WTC11 (cell line): ENCODE measurements at places on chromosomes 4 and X. TPM values are rescaled to one million over a fixed set of nuclear protein-coding genes. Genes with fewer than 3 reads are reported as not detected.

DNA sequence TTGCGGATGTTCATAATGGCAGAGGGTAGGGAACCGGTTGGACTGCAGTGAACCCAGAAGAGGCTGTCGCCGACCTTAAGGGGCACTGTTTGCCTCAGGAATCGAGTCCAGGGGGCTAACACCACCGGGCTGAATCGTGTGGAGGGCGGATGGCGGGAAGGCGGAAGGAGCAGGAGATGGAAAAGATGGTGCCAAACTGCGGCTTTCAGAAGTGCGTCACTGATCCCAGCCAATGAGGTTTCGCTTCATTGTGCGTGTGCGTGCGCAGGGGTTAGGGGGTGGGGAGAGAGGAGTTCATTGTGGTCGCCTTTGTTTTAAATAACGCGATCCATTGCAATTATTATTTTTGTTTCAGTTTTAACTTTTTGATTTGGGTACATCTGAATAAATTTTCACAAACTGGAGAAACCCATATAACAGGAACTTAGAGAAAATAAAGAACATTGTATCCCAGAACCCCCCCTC, at the start of gene NAA11:
Gene NAA11, minus strand, starts transcription at position 198 of the 465 bp plus-strand sequence. Its CDS starts 184 bp downstream, at position 14.
- no peak for DNase-seq

- no peak for DNase-seq
Measured at GRCh38 chr4:17477774-17478472, 34.0 kb downstream of the QDPR start.

- DNase-seq, result no peak
Measured at GRCh38 chr4:130034876-130035275, 938.9 kb downstream of the C4orf33 start.

GRCh38 chr4:120703908-120704307, 218.6 kb downstream of the PRDM5 start:
- DNase-seq, result no peak

DNA sequence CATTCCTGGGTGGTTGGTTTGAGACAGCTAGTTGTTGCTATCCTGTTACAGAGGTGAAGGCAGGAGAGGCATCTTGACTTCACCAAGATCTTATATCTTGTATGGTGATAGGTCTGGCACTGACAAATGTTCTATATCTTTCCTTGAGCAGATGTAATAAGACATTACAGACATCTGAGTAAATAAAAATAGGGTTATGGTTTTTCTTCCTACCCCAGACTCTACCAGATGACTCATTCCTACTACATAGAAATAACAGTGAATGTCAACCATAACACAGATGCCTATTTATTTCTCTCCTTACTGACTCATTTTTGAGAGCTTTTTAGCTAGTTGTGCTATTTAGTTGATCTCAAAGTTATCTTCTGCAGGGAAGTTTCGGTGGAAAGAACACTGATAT, 21.9 kb downstream of the HNRNPH2 start:
- DNase-seq, result no peak

GRCh38 chrX:45771560-45772340, 571.1 kb upstream of the DIPK2B start:
- DNase-seq, result no peak

DNA sequence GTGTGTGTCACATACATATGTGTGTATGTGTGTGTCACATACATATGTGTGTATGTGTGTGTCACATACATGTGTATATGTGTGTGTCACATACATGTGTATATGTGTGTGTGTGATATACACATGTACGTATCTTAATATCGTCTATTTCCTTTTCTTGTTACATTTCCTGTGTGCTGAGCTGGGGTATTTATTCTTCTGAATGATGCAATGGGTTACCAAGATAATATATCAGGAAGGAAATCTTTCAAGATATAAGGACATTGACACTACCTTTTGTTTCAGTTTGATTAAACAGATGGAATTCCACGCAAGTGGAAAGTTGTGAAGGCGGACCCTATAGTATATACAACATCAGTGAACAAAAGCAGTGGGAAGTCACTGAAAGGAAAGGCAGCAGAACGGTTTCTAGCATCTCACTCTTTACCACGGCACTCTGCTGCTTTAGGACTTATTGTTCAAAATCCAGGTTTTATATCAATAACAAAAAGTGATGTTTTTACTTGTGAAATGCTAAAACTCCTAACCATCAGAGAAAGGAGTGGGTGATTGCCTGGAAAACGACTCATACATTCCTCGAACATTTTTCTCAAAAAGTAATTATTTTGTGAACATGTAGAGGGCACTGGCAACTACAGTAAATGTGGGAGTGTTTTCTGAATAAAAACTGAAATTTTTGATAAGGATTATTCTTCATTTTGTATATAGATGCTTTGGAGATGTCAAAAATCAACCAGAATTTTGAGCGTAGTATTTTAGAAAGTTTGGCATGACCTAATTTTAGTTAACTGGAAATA, 43.1 kb upstream of the IL21 start:
- DNase-seq, result no peak

DNA sequence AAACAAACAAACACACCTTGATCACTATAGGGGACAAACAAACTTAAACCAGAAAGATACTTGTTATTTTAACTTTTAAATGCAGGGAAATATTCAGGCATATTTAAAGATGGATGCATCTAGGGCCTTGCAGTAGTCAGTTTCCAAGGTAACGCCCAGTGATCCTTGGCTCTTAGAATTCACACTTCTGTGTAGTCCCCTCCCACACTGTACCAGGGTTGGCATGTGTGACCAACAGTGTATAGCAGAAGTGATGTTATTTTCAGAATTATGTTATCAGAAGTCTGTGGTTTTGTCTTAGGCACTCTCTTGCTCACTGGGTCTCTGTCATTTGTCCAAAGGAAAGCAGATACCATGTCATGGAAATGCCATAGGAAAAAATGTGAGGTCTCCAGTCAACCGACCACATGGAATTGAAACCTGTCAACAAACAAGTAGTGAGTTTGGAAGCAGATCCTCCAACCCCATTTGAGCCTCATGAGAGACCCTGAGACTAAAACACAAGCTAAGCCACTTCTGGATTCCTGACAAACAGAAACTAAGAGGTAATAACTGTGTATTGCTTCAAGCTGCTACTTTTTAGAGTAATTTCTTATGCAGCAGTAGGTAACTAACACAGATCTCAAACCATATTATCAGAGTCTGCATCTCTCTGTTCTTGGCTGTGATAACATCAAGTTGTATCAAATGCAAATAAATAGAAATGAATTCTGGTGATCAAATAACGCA, 670.3 kb downstream of the KCTD8 start:
- DNase-seq, result no peak

GRCh38 chr4:155751569-155751968, 7.3 kb upstream of the GUCY1B1 start:
- no peak for DNase-seq

GRCh38 chr4:184355111-184355604, 119.2 kb downstream of the IRF2 start:
- no peak for DNase-seq

DNA sequence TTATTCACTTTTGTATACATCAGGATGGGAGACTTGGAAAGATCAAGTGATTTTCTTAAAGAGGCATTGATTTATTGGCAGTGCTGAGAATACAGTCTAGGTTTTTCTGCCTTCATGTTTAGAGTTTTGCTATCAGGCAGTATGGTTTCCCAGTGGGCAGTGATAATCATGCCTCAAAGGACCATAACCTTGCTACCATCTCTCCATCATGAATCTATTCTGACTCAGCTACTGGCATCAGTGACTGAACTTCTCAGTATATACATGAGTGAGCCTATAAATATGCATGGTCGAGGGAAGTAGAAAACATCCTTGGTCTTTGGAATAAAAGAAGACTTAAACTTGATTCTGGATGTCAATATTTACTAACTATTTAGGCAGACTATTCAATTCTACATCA, 562.0 kb upstream of the AADAT start:
- DNase-seq, result no peak

Gene ERVMER34-1
- 14.6 to 27.8 TPM (median 24.0 TPM) in 3 replicates for total RNA-seq

Gene KLB
- 0.09 to 0.14 TPM in 2 of 3 replicates, not detected in the other for total RNA-seq

Gene REELD1
- not detected in 3 replicates for total RNA-seq

Gene TSPAN6
- total RNA-seq, result 47.0 to 50.5 TPM (median 49.8 TPM) in 3 replicates

Gene TMSB15B
- 8.3 to 12.3 TPM (median 11.4 TPM) in 3 replicates for total RNA-seq

Gene PRICKLE3
- total RNA-seq, result 12.5 to 14.6 TPM (median 12.8 TPM) in 3 replicates

Gene GPR82
- not detected in 3 replicates for total RNA-seq

Gene MAOB
- 0.74 to 1.5 TPM (median 1.3 TPM) in 3 replicates for total RNA-seq

Gene TLR7
- 0.07 TPM in 1 of 3 replicates, not detected in the others for total RNA-seq

Gene RNF150
- 5.9 to 7.4 TPM (median 7.0 TPM) in 3 replicates for total RNA-seq
